ENCODE measurements at places on chromosomes 11 and 22.

GRCh38 chr11:66275396-66275795 is 2.6 kb upstream of the CNIH2 start:
- no peak for DNase-seq

DNA sequence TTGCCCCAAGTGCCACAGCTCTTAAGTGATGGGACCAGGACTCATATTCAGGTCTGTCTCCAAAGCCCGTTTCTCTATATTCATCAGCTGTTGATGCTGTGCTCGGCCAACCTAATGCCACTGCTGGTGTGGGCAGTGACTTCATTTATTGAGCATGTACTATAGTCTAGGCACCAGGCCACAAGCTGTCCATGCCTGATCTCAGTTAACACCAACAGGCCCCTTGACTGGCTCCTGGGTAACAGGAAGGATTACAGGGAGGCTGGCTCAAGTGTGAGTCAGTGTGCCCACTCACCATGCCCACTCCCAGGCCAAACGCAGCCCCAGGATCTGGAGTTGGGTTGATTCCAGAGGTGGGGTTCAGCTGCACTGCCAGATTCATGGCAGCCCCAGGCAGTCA is 8.6 kb upstream of the CRYBB2 start:
- no peak for DNase-seq

- no peak for DNase-seq
Observed at GRCh38 chr11:133619973-133620372, 87.7 kb upstream of the OPCML start.

- DNase-seq: no peak
Observed at GRCh38 chr22:26998129-26998528, 340.7 kb downstream of the MIAT start.

GRCh38 chr11:17273668-17274282 is 2.8 kb upstream of the NUCB2 start:
- DNase-seq: no peak

GRCh38 chr11:95045812-95046211 is 3.4 kb upstream of the KDM4F start:
- DNase-seq: no peak

DNA sequence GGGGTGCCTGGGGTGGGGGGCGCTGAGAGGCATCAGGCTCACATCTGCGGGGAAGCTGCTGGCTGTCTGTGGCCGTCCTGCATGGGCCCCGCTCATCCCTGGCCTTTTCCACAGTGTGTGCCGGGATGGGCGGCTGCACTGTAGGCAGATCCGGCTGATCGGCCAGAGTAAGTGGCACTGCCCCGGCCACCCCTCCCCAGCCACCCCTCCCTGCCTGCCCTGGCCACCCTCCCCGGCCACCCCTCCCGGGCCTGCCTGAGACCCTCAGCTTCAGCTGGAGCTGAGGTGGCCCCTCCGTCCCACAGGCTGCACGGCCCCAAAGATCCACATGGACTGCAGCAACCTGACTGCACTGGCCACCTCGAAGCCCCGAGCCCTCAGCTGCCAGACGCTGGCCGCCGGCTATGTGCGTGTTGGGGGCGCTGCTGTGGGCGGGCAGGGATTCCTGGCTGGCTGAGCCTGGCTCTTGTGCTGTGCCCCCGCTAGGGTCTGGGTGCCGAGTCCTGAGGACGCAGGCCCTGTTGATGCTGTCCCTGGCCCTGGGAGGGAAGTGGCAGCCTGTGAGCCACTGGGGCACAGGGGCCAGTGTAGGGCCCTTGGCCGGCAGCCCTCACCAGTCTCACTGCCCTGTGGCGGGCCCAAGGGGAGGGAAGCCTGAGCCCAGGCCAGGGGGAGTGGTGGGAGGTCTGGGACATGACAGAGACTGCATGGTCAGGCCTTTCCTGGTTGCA is 10.9 kb downstream of the MUC2 start:
- no peak for DNase-seq

DNA sequence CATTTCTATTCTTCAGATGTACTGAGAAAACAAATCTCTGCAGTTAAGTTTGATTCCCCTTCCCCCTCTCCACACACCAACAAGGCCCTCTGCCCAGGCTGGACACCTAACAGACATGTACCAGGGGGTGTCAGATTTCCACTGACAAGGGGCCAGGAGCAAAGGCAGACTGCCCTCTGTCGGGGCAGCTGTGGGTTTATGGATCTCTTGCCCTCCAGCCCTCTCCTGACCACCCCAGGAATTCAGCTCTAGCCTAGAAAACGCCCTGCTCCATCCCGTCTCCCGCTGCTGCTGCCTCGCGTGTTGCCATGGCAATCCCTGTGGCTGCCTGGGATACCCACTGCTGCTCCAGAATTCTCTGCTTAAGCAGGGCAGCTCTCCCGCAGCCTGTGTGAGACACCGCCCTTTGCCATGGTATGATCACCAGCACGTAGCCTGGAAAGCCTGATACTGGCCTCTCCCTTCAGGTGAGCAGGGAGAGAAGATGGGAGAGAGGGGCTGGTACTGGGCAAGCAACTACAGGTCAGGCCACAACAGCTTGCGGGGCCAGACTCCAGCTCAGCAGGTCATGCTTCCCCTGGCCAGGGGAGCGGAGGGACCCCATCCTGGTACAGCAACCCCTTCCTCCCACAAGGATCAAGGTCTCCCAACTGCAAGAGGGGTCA is 41.6 kb downstream of the BUD13 start:
- DNase-seq: no peak
